ENCODE measurements at places on chromosomes 7 and 10.

DNA sequence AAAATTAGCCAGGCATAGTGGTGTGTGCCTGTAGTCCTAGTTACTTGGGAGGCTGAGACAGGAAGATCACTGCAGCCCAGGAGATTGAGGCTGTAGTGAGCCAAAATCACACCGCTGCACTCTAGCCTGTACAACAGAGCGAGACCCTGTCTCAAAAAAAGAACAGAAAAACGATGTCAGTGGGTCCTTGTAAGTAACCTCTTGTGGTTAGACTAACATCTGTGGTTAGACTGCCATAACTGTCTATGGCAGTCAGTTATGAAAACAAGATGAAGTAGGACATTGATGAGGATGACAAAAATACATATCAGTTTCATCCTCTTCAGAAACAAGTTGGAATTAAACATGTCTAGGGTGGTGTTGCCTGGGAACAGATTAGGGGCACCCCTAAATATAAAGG, 53.3 kb downstream of the AKAP9 start:
- DNase-seq, result no peak

DNA sequence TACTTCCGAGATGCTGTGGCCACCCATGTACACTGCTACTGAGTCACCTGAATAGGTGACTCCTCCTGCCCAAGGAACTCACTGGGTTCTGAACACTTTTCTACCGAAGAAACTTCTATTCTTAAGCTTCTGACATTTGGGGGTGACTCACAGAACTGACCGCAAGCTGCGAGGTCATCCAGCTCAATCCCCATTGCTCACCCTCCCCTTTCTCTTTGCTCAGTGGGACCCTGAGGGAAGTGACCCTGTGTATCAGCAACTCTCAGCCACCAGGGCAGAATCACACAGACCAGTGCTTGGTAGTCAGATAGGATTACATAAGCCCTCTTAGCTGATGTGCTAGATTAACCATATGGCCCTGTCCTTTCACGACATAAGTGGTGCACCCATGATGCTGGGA, 46.3 kb downstream of the INSYN2A start:
- DNase-seq, result no peak

GRCh38 chr10:79188154-79188965, 119.6 kb downstream of the ZMIZ1 start:
- no peak for DNase-seq

DNA sequence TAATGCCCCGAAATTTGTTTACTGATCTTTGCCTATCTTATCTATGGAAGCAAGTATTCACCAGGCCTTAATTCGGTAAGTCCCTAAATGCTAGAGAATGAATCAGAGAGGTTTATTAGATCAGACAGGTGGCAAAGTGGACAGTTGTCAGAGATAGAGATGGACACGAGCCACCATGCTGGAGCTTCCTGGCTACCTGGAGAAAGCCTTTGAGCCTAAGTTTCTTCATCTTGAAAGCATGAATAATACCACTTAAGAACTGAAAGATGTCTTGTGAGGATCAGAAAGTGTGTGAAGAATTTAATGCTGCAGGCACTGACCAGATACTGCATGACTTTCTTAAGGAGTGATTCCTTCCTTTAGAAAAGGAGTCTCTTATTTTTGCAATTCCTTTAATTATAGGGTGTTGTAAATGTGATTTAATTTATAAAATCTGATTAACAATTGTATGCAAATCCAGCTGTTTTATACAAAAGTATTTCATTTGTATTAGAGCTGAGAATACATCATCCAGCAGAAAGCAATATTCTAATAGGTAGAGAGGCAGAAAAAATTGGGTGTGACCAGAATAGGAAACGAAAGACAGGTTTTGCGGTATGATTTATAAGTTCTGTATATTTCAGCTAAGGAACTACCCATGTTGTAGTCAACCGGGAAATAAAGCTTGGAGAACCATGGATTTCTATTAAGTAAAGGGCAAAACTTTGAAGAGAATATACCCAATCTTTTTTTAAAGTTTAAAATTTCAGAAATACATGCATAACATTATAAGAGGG, 82.7 kb downstream of the SMURF1 start:
- DNase-seq, result no peak

DNA sequence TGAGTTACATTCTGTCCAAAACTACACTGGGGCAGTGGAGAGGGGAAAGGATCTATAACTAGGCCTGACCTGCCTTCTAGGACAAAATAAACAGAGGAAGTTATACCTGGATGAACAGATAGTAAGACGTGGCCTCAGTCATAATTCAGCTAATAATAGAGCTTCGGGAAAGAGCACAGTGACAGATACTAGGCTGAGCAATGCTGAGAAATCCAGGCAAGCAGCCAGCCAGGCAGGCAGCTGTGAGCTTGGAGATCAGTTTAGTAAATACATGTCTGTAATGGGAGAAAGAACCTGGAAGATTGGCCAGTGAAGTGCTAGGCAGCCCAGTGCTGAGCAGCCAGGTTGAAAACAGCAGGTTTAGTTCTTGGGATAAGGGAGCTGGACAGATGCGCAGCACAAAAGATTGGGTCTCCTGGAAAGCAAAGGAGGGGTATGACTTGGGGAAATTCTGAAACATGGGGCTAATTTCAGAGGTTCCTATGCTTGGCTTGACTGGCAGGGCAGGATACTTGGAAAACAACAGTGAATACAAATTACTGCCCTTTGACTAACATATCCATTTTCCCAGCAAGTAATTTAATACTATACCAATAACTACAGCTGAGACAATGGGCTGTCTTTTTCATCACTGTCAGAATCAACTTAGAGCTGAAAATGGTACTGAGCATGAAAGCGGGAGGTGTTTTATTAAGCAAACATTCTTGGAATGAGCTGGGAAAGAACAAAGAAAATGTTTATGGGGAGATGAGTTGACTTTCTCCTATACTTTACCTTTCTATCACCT, 140.8 kb downstream of the DGKB start:
- DNase-seq, result peak; percentile 98
